Tibial artery (tissue), 4 donors: ENCODE measurements at places on chromosomes 3 and 15.

DNA sequence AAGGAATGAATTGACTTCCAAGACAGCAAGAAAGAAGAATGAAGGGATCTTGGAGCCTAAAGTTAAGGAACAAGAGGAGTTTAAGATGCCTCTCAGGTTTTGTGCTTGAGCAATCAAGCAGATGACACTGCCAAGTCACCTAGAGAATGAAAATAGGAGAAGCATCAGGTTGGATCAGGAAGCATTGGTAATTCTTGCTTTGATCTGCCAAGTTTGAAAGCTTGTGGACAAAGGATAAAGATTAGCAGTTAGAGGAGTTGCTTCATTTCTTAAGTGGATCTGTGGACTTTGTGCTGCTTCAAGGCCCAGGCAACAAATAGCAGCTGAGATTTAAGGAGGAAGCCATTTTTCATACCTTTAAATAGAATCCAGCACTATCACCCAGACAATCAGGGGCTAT lies 35.6 kb downstream of the FRMD5 start:
- DNase-seq = no peak

DNA sequence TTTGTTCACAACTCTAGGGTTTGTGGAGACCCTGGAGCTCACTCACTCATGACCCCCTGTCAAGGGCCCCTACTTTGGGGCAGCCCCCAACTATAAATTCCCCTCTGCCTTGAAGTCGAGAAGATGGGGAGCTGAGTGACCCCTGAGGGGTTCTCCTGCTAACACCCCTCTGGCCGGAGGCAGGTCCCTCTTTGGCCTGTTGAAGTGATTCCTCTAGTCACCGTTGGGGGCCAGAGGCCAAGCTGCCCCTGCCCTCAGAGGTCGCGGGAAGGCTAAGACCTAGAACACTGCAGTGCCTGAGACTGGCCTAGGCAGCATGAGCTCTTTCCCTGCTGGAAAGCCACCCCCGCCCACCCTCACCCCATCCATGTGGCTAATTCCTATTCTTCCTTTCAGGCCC lies 15.4 kb upstream of the SKOR1 start:
- no peak for DNase-seq

DNA sequence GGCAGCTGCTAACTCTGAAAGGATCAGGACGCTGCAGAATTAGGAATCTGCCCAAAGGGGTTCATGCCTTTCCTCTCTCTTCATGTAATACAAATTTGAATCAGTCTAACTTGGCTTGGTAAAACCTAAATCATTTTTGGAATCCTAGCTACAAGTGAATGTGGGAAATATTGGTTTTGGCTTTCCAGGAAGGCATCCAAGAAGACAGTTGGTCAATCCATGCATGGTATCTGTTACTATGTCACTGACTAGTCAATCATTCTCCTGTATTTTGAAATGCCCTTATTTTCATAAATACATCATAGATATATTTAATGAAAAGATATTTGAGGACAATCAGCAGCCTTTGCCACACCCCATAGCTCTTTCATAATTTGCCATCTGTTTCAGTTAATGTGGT lies 7.5 kb upstream of the PLS1 start:
- DNase-seq = no peak

- no peak for DNase-seq
Observed at GRCh38 chr15:67521783-67522568, 1.0 kb downstream of the C15orf61 start.

GRCh38 chr3:161372321-161373260 lies 1.3 kb upstream of the SPTSSB start:
- DNase-seq = no peak
